ENCODE measurements at places on chromosomes 7 and 10.

DNA sequence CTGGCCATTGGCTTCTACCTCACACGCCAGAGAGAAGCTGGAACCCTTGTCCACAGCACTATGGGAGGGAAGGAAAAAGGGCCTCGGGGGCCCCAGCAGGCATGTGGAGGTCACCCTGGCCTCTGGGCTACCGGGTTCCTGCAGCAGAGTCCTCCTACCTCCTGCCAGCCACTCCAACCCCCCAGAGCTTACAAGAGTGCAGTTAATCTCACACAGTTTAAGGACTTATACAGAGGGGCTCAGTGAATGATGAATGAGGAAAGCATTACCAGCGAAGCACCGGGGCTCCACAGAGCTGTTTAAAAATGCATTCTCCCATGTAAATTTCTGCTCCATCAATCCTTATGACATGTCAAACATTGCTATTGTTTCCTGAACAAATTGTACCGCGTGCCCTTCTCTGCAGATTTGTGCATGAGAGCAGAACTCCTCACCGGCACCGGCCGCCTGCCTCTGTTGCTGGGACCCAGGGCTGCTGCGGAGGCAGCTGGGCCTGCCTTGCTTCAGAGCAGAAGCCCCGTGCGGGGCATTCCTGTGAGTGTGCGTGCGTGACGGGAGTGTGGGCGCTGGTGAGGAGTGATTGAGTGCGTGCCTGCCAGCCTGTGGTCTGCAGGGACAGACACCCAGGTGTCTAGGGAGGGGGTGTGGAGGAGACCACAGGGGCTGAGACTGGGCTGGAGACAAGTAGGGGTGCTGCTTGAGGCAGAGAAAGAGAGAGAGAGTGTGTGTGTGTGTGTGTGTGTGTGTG is 52.8 kb downstream of the C10orf105 start:
- no peaks in the 10 kb centered on the region for H3K36me3 ChIP-seq
- H3K27me3 ChIP-seq = no peaks in the 10 kb centered on the region
- no peak for DNase-seq
- peaks cover 11% of the 10 kb centered on the region for H3K4me1 ChIP-seq
- no peak overlapping the region for H3K4me3 ChIP-seq
- H3K27ac ChIP-seq = no peak overlapping the region

GRCh38 chr7:133746847-133747246 is 380.3 kb upstream of the LRGUK start:
- H3K4me3 ChIP-seq = no peak overlapping the region
- no peaks in the 10 kb centered on the region for H3K36me3 ChIP-seq
- H3K27ac ChIP-seq = no peak overlapping the region
- H3K4me1 ChIP-seq = no peaks in the 10 kb centered on the region
- H3K27me3 ChIP-seq = no peaks in the 10 kb centered on the region

GRCh38 chr7:138358850-138359341 is 101.2 kb upstream of the TRIM24 start:
- H3K4me1 ChIP-seq = no peaks in the 10 kb centered on the region
- H3K4me3 ChIP-seq = no peak overlapping the region
- no peaks in the 10 kb centered on the region for H3K27me3 ChIP-seq
- H3K36me3 ChIP-seq = no peaks in the 10 kb centered on the region
- H3K27ac ChIP-seq = no peak overlapping the region
- no peak for DNase-seq

GRCh38 chr7:27157702-27158431 is 1.4 kb upstream of the HOXA7 start:
- no peaks in the 10 kb centered on the region for H3K36me3 ChIP-seq
- peaks cover 85% of the 10 kb centered on the region for H3K27me3 ChIP-seq
- peaks cover 31% of the 10 kb centered on the region for H3K4me1 ChIP-seq
- no peak overlapping the region for H3K4me3 ChIP-seq
- no peak for DNase-seq
- H3K27ac ChIP-seq = no peak overlapping the region

GRCh38 chr7:44716205-44716604 is 32.4 kb upstream of the ZMIZ2 start:
- DNase-seq = no peak
- peaks cover 7% of the 10 kb centered on the region for H3K4me1 ChIP-seq
- no peak overlapping the region for H3K4me3 ChIP-seq
- H3K36me3 ChIP-seq = no peaks in the 10 kb centered on the region
- no peaks in the 10 kb centered on the region for H3K27me3 ChIP-seq
- H3K27ac ChIP-seq = no peak overlapping the region

DNA sequence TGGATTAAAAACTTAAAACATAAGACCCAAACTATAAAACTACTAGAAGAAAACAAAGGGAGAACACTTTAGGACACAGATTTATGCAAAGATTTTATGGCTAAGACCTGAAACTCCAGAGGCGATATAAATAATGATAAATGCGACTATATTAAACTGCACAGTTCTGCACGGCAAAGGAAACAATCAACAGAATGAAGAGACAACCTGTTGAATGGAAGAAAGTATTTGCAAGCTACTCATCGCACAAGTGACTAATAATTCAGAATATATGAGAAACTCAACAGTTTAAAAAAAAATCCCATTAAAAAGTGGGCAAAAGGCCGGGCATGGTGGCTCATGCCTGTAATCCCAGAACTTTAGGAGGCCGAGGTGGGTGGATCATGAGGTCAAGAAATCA is 73.6 kb downstream of the JMJD1C start:
- H3K27me3 ChIP-seq = no peaks in the 10 kb centered on the region
- H3K4me3 ChIP-seq = no peak overlapping the region
- H3K36me3 ChIP-seq = no peaks in the 10 kb centered on the region
- no peak overlapping the region for H3K27ac ChIP-seq
- peaks cover 15% of the 10 kb centered on the region for H3K4me1 ChIP-seq
- DNase-seq = no peak

GRCh38 chr7:34879871-34880270 is 157.4 kb downstream of the DPY19L1 start:
- no peak overlapping the region for H3K27ac ChIP-seq
- no peaks in the 10 kb centered on the region for H3K27me3 ChIP-seq
- H3K36me3 ChIP-seq = no peaks in the 10 kb centered on the region
- no peak overlapping the region for H3K4me3 ChIP-seq
- DNase-seq = no peak
